SK-N-SH (cell line): ENCODE measurements at places on chromosomes 5 and 9.
A peak's percentile ranks its signal among the peaks of the same experiment; 100 is the strongest.

GRCh38 chr5:31047621-31048020 is 145.9 kb upstream of the CDH6 start:
- DNase-seq: no peak

DNA sequence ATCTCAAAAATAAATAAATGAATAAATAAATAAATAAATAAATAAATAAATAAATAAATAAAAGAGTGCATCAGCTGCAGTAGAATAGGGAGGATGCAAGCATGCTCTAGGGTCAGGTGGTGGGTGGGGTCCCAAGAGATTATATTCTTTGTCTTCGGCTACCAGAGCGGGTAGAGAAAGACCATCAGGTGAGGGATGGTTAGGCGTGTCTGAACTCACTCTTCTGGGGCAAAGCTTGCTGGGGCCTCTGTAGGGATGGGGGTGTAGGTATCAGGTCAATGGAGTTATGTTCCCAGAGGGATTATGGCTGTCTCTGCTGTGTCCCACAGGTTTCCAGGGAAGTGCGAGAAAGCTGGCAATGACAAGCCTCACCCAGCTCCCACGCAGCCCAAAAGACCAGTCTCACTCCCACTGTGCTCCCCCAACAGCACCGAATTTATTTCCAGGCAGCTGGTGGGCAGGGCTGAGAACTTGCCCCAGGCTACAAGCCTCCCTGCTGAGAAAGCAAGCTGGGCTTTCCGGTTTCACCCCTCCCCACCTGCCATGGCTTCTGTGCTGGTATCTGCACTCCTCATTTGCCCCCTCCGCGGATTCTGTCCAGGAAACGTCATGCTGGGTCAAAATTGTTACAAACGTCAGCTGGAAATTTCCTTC is 180.8 kb downstream of the LURAP1L start:
- no peak for DNase-seq

GRCh38 chr5:73596705-73597328 is 29.2 kb upstream of the ARHGEF28 start:
- DNase-seq: peak; percentile 16

DNA sequence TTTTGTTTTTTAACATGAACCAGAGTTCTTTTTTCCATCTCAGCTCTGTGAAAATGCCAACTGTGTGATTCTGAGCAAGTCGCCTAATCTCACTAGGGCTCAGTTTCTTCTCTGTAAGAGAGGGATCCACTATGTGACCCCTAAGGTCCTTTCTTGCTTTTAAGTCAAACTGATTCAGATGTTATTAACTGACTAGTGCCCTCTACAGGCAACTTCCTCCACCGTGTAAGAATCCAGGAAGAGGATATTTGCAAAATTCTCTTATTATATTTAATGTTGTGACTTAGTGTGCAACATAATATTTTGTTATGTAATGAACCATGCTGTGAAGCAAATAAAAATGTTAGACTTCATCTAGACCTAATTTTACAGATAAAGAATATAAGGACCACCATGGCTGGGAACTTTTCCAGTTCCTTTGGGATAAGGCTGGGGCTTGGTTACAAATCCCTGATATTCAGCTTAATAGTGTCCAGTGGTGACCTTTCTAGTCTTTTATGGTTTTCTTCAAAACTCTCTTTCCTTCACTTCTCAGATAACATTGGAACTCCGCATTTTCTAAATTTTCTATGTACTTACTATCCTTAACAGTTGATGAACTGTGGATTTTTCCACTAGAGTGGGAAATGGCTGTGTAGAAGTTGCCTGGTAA is 244.7 kb downstream of the PIK3R1 start:
- DNase-seq: peak; percentile 37

- DNase-seq: no peak
Observed at GRCh38 chr9:73172901-73173215, 21.2 kb downstream of the ANXA1 start.

DNA sequence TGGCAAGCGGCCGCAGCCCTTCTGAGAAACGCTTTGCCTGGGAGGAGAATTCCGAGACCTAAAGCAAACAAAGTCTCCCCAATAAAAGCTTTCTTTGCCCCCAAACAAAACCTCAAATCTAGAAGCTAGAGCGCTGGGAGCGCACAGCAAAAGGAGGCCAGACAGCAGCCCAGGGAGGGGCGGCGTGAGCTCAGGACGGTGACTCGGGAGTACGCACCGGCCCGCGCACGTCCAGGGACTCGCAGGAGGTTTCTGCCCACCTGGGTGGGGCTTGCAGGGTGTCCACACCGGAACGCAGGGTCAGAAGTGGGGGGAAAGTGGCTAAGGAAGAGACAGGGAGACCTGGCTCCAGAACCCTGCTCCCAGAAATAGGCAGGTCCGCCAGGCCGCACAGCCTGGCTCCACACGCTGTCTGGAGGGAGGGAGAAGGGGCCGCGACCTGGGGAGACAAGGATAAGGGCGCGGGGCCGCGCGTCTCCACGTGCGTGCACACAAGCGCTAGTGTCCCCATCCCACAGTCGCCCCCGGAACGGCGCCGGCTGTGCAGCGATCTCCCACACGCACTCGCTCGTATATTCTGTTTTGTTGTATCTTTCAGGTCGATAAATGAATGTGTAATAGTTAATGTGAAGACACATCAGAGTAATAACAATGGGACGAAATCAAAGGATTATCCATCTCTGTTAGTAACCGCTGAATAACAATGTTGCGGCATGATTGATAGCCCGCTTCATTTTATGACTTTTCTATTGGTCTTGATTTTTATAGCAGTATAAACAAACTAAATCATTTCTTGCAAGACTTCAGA is 2.3 kb upstream of the OTP start:
- DNase-seq: peak; percentile 59

DNA sequence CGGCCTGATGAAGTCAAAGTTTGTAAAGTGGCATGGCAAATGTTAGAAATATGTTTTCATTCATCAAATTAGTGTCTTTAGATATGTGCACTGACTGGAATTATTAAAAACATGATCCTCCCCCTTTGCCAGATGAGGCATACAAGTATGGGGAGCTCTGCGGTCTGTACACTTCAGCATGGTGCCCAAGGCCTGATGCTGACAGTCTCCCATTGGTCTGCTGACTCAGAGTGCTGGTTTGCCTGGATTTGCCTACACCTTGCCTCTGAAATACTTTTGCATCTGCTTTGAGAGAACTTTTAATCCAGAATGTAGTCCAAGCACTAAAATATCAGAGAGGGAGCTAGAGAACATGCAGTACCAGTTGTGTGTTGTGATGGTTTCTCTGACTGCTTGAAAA is 354.3 kb upstream of the ACTBL2 start:
- no peak for DNase-seq

DNA sequence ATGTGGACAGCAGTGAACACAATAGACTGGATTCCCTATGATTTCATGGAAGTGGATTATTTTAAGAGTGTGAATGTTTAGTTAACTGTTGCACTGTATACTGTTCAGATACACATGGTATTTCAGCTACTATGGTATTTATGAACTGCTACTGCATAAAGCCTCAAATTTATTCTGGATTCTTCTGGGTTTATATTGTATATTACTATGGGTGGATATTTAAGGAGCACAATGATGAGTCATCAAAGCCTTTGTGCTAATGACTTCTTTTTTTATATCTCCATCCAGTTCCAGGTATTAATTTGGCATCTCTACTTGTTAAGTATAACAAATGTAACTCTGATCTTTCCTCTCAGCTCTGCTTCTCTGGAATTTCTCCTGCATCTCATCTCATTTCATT is 6.8 kb downstream of the KDM4C start:
- no peak for DNase-seq

DNA sequence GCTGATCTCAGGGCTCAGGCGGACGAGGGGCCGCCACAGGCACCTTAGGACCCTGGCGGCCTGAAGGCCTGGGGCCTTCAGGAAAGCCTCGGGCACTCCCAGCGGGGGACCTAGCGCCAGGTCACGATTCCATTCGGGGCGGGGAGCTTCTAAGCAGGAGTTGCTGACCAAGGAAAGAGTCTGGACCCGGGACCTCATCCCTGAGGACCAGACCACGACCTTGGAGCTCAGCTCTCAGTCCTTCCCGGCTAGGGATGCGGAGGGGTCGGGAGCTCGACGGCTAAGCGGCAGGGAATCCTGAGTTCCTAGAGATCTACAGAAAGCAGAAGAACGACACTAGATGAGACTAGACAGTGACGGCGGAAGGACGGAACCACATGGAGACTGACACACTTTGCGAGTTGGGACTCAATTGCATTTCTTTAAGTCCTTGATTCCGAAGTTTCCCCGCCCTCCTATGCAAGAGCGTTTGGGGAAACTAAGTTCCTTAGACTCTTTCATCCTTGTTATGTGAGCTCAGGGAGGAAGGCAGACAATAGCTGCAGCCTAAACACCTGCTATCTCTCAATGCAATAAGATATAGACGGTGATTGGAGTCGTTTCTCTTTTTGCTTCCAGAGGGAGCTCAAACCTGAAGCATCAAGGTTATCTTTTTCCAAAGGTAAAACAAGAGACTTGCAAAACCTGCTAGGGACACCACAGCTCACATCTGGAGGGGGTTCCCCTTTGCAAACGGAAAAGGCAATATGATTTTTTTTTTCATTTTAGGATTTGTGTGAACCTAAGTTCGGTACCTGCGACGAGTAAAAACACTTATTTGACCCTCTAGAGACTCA is 9.7 kb downstream of the NR2F1-AS1 start:
- no peak for DNase-seq
